ENCODE measurements at places on chromosomes 6 and 20.

DNA sequence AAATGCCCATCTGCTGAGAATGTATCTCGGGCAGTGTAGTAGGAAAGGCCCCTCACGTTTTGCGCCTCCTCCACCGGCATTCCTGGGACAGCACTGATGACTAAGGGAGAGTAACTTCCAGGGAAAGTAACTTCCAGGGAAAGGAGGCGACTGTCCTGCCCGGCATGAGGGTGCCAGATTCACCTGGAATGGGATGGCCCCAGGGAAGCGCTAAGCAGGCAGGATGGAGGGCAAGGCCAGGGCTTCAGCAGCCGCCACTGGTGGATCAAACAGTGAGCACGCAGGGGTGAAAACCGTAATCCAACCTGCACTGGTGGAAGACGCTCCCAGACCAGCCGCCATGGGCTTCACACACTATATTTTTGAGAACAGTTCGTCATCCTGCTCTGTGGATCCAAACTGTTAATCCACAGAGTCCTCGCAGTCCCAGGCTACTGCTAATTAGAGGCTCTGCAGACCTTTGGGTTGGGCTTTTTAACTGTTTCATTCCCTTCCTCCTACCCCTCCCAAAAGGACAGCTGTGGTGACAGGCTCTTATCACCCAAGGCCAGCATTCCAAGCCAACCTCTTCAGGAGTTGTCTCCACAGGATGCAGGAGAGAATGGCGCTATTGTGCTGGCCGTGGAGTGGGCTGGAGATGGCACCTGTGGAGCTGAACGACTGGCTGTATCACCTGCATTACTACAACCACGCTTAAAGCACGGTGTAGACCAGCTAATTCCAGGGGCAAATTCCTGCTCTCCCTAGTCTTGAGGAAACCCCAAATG, 178.9 kb downstream of the DLL1 start:
- DNase-seq: no peak

DNA sequence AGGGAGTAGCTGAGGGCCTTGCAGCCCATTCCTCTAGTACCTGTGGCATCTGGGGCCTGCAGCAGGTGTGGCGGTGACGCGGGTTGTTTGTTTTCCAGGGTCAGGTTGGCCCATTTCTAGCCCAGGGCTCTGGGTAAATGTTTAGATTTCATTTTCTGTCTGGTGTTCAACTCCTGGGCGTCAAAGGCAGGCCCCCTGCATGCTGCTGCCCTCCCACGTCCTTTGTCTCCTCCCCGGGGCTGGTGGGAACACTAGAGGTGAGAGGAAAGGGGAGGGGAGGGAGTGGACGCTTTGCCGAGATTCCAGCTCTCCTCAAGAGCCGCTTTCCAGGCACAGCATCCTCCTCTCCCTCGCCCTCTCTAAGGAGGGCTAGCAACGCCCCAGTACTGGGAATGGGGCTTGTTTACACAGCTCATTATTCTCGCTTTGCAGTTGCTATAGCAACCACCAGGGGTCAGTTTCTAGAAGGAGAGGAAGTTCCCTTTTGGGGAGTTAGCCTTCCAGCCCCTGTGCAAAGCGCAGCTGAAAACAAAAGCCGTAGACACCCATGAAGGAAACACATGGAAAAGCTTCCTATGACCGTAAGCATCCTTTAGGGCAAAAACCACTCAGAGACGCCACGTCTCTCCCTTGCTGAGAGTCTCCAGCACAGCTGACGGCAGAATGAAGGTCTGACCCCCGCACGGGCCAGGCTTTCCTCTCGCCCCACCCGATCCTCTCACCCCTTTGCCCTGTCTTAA, 170.6 kb downstream of the LY86 start:
- DNase-seq: peak; percentile 64

- no peak for DNase-seq
Measured at GRCh38 chr20:44641325-44641724, 10.2 kb downstream of the ADA start.

DNA sequence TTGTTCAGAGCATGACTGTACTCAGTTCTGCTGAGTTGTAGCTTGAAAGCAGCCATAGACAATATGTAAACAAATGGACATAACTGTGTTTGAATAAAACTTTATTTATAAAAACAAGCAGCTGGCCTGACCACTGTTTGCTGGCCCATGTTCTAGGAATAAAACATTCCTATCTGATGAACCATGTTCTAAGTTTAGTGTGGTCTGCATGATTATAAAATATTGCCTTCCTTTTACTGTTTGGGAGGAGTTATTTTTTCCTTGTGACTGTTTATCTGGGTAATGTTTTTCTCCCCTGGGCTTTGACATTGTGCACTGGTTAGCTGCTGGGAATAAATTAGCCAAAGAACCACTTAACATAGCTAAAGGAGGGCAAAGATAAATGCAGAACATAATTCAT, 55.1 kb downstream of the CDS2 start:
- peak; percentile 77 for DNase-seq

GRCh38 chr6:151494235-151494935, 568 bp downstream of the CCDC170 start:
- DNase-seq: peak; percentile 43

- DNase-seq: no peak
Measured at GRCh38 chr6:69866351-69866769, at the start of gene COL19A1. TSS of gene COL19A1 (plus strand) at chr6:69866556. CDS start at chr6:69879568, 13,012 bp downstream.

- DNase-seq: peak; percentile 68
Measured at GRCh38 chr6:137271245-137272183, 52.3 kb upstream of the IFNGR1 start.

DNA sequence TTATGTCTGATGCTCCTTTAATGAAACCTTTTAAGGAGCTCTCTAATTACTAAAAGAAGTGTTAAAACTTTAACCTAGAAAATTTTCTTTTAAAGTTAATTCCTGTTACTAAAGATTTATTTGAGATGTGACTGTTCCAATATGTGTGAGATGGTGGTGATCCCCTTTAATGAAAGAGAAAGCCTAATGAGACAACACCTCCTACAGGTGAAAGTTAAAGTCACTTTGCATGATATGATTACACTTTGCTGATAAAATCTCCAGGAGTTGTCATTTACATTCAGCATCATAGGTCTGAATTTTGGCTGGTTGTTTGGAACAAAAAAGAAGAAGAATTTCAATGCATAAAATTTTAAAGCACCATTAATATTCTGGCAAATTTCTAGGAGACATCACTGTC, 307.4 kb downstream of the TRDN start:
- DNase-seq: no peak

- no peak for DNase-seq
Measured at GRCh38 chr6:48996461-48997119, 466.5 kb downstream of the MMUT start.

DNA sequence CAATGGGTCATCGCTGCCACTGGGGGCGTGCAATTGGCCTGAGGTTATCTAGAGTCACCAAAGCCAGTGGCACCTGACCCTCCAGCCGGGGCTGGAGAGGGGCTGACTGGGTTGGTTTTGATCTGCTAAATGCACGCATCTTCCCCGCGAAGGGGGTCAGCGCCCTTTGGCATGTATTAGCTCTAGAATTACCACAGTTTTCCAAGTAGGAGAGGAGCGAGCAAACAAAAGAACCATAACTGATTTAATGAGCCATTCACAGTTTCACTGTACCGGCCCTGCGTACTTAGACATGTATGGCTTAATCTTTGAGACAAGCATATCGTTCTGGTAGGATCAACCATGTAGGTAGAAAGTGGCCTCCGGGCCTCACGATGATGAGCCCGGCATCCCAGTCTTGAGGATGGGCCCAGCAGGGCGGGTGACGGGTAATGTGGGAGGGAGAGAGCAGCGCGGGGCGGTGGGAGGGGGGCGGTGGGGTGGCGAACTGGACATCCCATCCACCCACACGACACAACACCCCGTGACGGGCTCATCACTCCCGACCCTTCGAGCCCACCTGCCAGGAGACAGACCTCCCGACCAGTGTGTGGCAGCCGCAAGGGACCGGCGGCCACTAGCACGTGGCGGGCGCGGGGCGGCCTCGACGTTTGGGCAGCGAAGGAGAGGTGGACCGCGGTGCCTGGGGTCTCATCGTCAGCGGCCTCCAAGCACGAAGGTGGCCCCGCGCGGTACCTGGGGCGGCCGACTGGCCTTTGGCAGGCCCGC, 1957.5 kb upstream of the DEFB115 start:
- no peak for DNase-seq

- DNase-seq: no peak
Measured at GRCh38 chr6:56850626-56851025, 104.3 kb upstream of the BEND6 start.

- peak; percentile 29 for DNase-seq
Measured at GRCh38 chr6:170371080-170371479, 64.5 kb downstream of the FAM120B start.

DNA sequence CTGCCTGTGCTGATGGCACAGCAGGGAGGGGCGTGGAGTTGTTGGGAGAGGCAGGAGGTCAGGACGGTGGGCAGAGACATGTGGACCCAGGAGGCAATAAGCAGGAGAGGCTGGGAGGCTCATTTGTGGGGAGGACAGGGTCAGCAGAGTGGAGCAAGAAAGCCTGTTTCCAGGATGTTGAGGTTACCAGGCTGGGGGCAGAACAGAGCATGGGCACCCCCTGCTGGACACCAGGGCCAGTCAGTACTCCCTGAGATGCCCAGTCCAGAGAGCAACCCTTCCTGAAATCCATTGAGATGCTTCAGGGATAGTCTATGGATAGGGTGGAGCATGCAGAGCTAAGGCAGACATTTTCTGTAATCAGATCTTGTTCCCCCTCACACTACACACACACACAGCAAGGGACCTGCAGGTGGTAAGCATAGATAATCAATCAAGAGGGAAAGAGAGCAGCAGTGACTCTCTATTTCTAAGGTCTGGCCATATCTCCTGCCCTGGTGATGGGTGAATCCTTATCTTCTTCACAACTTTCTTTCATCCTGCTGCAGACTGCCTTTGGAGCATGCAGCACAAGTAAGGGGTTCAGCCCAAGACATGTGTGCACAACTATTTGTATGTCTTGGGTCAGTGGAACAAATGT, 41.7 kb downstream of the MOCS1 start:
- DNase-seq: peak; percentile 71

- no peak for DNase-seq
Measured at GRCh38 chr6:33839399-33840047, 35.7 kb upstream of the MLN start.

DNA sequence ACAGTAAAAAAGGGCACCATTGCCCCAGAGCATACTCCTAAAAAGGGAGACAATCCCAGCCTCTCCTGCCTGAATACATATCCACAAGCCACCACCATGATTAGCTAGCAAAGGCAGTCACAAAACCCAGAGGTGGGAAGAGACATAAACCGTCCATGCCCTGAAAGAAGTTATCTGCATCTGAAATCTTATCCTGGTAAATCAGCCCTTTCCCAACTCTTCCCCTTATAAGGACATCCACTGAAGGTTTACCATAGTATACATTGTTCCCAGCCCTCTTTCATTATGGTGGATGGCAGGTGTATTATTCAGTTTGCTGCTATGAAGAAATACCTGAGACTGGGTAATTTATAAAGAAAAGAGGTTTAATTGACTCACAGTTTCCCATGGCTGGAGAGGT, 95.2 kb downstream of the TBC1D7 start:
- DNase-seq: no peak

- no peak for DNase-seq
Measured at GRCh38 chr20:38209054-38209675, 44.1 kb upstream of the TGM2 start.

- peak; percentile 84 for DNase-seq
Measured at GRCh38 chr6:135941275-135942025, 89.9 kb downstream of the PDE7B start.

- DNase-seq: peak; percentile 73
Measured at GRCh38 chr20:19993958-19994669, 23.0 kb upstream of the NAA20 start.

DNA sequence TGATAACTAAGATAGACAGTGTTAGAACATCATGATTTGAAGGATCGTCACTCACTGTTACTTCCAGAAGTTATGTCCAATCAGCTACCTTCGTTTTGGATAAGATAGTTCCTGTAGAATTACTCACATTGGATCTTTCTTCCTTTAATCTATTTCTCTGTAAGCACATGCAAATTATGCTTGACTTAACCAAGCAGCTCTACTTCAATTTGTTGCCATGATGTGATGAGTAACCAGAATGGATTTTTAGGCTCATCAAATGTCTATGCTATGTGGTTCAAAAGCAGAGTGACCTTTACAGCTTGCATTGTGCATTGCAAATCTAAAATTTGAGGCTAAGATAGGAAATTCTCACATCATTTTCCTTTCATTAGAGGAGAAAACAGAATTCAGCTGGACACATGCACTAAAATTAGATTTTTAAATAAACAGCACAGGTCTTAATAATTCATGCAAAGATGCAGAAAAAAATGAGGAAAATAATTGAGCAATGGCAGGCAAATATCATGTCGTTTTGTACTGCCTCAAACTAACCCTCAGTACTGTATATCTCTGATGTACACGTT, 76.7 kb upstream of the ZFP64 start:
- DNase-seq: peak; percentile 61

GRCh38 chr6:88561034-88561953, 395.1 kb upstream of the CNR1 start:
- DNase-seq: no peak

- DNase-seq: peak; percentile 96
Measured at GRCh38 chr6:136403110-136403980, 113.7 kb upstream of the BCLAF1 start.

DNA sequence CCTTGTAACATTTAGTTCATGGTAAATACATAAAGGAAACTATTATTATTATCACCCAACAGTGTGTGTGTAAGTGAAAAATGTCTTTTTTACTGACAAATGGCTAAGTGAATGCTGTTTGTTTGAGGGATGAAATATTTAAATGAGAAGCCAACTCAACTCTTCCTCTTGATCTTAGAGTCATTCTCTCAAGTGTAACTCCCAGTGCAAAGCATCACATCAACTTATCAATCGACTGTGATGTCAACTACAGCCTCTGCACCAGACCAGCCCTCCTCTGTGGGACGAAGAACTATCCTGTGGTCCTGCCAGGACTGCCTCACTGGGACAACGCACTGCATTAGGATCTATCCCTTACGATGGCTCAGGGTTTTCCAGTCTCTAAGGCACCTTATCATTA, 5.3 kb downstream of the C6orf15 start:
- DNase-seq: no peak

GRCh38 chr6:158707120-158707820, 57.4 kb downstream of the SYTL3 start:
- DNase-seq: peak; percentile 61

GRCh38 chr6:111992851-111993250, 61.1 kb upstream of the CCN6 start:
- DNase-seq: peak; percentile 75

- no peak for DNase-seq
Measured at GRCh38 chr6:84280639-84281038, 53.2 kb upstream of the CEP162 start.
